ENCODE measurements at places on chromosomes 12 and 14. TPM values are rescaled to one million over a fixed set of nuclear protein-coding genes. Genes with fewer than 3 reads are reported as not detected.

Gene MYO1H
- total RNA-seq: not detected

- no peak for DNase-seq
These were observed 258.9 kb upstream of the LRIG3 start for GRCh38 chr12:59179231-59179630.

GRCh38 chr14:71168564-71169427 is 261.5 kb downstream of the PCNX1 start:
- DNase-seq: no peak

DNA sequence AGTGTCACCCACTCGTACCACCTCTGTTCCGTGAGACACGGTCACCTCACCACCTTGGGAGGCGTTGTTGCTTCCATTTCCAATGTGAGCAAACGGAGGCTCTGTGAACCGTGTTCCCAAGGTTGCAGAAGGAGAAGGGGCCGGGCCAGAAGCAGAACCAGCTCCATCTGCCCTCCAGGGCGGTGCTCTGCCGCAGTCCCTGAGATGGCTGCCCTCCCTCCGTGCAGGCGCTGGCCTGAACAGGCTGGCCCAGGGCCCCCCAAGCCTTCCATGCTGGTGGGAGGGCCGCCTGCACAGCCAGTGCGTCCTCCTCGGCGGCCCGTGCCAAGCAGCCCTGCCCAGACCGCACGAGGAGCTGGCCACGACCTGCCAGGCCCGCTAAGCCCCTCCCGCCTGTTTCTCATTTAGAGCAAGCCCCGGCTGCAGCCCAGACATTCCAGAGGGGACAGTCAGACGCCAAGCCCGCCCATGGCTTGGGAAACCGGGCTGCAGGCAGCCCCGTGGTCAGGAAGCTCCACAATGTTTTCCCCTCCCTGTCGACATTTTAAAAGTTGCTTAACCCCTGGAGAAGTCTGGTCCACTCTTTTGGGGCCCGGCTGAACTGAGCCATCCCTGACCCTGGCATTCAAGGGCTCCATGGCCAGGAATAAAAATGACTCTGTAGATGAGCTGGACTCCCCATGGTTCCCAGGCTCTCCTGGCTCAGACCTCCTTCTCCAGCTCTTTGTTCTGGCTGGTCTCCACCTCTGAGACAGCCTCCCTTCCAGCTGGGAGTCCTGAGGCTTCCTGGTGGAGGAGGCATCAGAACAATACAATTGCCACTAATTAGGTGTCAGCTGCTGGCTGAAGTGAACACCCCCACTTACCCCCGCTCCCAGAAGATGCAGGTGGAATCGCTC is 236.0 kb downstream of the BCL11B start:
- DNase-seq: peak; percentile 40

DNA sequence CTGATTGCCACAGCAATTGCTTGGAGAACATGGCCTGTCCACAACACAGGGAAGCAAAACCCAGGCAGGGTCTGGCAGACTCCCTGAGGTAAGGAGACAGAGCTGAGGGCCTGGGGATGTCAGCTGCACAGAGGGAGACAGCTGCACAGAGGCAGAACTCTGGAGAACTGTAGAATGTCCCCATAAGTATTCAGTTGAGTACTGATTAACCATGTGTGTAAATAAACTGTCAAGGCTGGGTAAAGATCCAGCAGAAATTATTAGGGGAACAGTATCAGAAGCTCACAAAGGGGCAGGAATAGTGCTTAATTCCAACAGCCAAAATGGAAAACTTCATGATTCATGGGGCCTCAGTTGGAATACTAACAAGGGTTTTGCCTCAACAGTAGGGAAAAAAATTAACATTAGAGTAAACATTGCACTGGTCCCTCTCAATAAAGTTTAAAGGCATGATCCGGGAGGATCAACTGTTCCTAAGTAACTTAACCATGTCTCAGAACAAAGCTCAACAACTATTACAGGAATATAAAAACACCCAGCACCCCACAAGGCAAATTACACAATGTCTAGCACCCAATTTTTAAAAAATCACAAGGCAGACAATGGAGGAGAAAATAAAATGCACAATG is 201.3 kb upstream of the RASSF8 start:
- DNase-seq: no peak

Gene OR9K2
- total RNA-seq: not detected

Gene CLEC1A
- 0.32 TPM for total RNA-seq

- no peak for DNase-seq
These were observed 127.5 kb downstream of the AACS start for GRCh38 chr12:125192690-125193221.

DNA sequence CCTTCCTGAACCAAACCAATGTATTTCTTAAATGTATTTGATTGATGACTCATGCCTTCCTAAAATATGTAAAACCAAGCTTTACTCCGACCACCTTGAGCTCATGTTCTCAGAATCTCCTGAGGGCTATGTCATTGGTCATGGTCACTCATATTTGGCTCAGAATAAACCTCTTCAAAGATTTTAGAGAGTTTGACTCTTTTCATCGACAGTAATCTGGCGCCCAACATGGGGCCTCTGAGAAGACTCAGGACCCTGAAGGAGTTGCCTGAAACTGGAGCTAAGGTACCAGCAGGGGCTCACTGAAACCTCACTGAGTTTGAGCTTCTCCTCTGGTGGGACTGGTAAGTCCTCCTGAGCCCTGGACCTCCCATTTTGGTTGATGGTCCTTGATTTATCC is 17.2 kb upstream of the PSMC1 start:
- DNase-seq: no peak

Gene MGP
- 221 TPM for total RNA-seq

Gene MANSC4
- total RNA-seq: 0.29 TPM

Gene LTBP2
- 2.9 TPM for total RNA-seq

Gene INHBC
- 0.31 TPM for total RNA-seq

DNA sequence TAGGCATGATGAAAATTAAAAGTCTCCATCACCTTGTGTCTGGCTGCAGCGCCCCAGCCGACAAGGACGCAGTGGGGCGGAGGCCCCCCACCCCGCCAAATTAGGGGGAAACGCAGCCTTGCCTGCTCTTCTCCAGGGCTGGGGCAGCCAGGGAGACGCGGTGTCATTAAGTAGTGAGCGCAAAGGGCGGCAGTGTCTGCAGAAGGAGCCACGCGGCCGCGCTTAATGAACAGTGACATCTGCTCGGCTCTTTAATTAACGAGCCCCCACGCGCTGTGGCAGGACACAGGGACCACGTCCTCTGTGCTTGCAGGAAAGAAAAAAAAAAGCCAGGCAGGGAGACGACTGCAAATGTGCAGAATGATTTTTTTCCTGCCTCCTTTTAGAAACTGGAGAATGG is 93.4 kb upstream of the NCOR2 start:
- no peak for DNase-seq

Gene NTN4
- total RNA-seq: 4.8 TPM

GRCh38 chr12:71282020-71282419 is 124.2 kb upstream of the TSPAN8 start:
- no peak for DNase-seq

Gene VRTN
- total RNA-seq: not detected

- no peak for DNase-seq
These were observed 333.8 kb downstream of the KCNH5 start for GRCh38 chr14:62711351-62712023.

Gene CSAD
- 125 TPM for total RNA-seq
